ENCODE measurements at places on chromosomes 2 and 18.

GRCh38 chr2:197904446-197904845 lies 100.1 kb downstream of the PLCL1 start:
- DNase-seq: no peak

DNA sequence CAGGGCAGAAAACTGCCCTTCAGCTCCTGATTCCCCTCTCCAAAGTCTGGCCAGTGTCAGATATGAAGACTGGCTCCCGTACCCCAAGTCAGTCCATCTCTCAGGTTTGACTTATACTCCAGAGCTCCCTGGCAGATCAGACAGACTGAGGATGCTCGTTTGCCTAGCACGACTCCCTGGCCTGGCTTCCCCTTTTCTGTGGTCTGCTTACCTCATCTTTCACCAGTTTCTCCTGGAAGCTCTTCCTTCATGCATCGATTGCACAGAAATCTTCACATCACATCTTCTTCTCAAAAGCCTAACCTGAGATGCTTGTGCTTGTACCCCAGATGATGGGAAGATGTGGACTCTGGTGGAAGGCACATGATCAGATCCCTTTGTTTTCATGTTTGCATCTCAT lies 387.9 kb upstream of the POU3F3 start:
- no peak for DNase-seq

DNA sequence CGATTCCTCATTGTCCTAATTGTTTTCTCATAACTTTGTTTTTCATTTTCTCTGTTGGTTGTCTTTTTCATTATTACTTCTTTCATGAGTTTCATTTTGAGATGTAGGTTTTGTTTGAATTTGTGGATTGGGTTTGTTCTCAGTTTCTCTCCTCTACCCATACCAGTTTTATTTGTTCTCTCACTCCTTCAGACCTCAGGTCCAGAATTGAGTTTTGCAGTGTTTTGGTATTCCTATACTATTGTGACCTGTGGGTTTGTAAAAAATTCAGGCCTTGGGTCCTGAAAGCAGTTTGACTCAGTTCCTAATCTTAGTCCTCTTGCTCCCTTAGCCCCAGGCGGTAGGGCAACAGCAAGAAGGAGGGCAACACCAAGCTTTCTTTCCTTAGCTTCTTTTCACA lies 28.3 kb upstream of the UBE2E3 start:
- DNase-seq: no peak

DNA sequence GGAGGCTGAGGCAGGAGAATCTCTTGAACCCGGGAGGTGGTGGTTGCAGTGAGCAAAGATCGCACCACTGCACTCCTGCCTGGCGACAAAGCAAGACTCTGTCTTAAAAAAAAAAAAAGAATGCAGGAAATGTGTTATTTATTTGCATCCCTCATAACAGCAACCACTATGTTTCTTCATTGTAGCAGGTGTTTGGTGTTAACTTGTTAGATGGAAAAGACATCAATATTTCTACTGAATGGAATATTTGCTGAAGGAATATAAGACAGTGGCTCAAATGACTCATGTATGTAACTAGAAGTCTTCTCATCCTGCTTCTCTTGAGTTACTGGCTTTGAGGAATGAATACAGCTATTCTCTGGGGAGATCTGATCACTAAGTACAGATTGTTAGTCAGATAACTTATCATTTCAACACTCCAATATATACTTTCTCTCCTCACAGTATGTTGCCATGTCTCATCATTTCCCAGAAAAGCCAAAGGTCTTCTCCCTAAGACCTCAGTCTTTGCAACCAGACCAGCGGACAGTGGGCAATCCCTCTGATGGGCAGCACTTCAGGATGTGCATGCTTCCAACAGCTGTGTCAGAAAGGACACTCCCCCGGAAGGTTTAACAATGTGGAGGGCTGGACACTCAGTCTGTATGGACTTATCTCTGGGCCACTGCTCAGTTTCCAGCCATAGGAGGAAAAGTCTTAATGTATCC lies 104.4 kb upstream of the STK17B start:
- DNase-seq: no peak

DNA sequence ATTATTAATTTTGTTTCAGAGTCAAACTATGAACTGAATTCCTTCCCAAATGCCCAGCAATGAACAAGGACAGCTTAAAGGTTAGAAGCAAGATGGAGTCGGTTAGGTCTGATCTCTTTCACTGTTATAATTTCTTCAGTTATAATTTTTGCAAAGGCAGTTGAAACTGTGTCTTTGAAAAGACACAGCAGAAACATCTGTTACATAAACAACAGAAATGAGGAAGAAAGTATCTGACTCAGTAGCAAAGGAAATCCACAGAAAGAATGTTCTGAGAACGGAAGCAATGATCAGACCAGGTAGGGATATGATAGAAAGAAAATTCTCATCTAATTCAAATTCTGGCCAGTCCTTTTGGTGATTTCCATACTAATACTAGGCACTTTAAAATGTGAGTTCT lies 5.2 kb upstream of the RMC1 start:
- DNase-seq: no peak

- DNase-seq: no peak
These were observed 82.1 kb downstream of the CDC42EP3 start for GRCh38 chr2:37589298-37589697.

GRCh38 chr2:219002395-219003266 lies 9.4 kb upstream of the CRYBA2 start:
- peak; percentile 38 for DNase-seq
